Stimulated activated CD4-positive, alpha-beta T cell treated with anti-CD3 and anti-CD28 coated beads, Interleukin-15, amount 100 ng/mL, for 48 hours (primary cell): ENCODE measurements at places on chromosomes 16 and 17.

- DNase-seq: no peak
Observed at GRCh38 chr16:554297-554621, 5.9 kb upstream of the PRR35 start.

DNA sequence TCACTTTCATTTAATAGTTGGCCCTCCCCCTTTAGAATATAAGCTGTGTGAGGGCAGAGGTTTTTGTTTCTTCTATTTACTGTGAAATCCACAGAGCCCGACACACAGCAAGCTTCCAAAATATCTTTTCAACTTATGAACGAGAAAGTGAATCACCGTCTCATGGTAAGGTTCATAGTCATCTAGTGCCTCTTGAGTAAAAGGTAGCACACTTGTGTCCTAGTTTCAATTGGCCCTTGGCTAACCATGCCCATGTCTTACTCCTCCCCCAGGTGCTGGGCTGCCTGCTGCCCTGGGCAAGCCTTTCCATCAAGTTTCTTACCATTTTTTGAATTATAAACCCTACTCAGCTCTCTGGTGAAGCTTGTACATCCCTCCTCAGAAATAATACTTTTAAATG is 12.4 kb upstream of the GP2 start:
- no peak for DNase-seq

DNA sequence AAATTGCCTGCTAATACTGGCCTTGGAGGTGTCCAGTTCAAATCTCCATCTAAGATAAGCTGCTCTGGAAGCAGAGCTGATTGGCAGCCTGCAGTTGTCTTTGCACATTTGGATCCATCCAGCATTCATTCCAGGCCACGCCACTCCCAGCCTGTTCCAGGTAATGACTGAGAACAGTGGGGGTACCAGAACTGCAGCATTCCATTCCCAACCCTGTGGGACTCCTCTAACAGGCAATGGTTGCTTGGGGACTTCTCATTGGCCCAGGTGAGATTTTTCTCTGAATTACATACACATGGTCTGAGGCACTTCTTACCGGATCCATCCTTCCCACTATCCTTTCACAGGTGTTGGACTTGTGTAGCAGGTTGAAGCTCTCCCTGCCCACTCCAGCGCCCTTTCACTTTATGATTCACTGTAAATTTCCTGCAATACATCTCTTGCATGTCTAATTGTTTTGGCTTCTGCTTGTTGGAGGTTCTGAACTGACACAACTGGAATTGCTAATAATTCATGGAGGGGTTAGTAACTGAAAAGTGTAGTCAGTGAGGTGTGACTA is 206.1 kb upstream of the ZFHX3 start:
- DNase-seq: no peak

- DNase-seq: peak; percentile 14
Observed at GRCh38 chr17:59004338-59005111, 102.2 kb downstream of the TRIM37 start.

GRCh38 chr17:57574040-57574513 is 171.0 kb downstream of the CCDC182 start:
- no peak for DNase-seq

GRCh38 chr16:2148714-2149629 is 547 bp downstream of the RAB26 start:
- DNase-seq: no peak

DNA sequence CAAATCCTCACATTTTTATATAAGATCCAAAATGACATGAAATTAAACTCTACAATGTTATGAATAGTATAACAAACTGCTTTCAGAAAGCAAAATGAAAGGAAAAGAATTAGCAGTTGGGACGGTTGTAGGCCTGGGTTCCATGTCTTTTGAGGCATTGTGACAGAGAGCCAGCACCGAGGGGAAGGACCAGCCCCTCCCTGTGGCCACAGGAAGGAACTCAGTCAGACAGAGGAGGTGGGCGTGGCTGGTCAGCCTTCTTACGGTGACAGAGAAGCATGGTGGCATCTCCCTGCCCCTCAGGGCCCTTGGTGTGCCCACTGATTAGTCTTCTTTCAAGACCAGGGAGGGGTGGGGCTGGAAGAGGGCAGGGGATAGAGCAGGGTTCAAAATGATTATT is 5.7 kb downstream of the ZNF319 start:
- DNase-seq: no peak

GRCh38 chr17:27506348-27507218 is 50.3 kb downstream of the KSR1 start:
- DNase-seq: no peak

DNA sequence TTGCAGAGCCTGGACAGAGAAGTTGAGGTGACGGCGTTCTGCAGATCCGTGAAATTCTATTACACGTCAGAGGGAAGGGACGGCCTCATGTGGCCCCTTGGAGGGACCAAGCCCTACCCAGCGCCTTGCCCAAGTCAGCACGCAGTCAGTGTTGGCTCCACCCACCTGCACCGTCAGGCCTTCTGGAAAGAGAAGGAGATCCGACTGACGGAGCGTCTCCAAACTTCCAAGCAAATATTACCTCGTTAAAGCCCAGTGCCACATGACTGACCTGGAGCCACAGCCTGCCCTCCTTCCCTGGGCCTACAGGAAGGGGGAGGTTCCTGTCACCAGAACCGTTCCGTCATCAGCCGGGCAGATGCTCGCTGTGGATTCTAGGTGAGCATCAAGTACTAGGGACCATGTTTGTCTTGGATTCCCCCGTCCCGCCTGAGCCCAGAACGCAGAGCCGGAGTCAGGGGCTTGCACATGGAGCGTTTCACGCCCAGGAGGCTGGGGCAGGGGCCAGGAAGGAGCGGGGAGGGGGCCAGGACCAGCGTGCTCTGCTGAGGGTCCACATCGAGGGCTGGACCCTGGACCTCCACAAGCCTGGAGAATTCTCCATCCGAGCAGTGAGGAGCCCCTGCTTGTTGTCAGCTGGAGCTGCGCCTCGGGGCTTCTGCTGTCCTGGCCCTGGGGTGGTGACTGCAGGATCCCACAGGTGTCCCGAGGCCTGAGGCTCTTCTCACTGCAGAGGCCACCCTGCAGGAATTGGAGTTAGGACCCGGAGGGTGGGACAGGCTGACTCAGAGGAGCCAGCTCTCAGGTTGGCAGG is 22.6 kb upstream of the METRNL start:
- no peak for DNase-seq

DNA sequence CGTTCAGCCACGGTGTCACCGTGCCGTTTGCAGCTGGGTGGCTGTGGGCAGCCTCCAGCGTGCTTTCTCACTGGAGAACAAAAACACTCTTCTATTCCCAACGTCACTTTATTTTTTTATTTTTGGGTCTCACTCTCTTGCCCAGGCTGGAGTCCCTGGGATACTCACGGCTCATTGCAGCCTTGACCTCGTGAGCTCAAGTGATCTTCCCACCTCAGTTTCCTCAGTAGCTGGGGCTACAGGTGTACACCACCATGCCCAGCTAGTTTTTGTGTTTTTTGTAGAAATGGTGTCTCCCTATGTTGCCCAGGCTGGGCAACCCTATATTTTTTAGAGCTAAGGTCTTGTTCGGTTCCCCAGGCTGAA is 34.4 kb upstream of the ZC3H18 start:
- no peak for DNase-seq

- DNase-seq: no peak
Observed at GRCh38 chr17:227078-227945, 45.9 kb upstream of the DOC2B start.

GRCh38 chr16:386641-387156 is 4.9 kb upstream of the PGAP6 start:
- no peak for DNase-seq
